ENCODE measurements at places on chromosomes 12 and 14.

GRCh38 chr12:10366875-10367274 is 23.0 kb downstream of the KLRK1 start:
- no peak for DNase-seq

- no peak for DNase-seq
These were observed 26.2 kb downstream of the EGLN3 start for GRCh38 chr14:33924566-33925100.

GRCh38 chr12:92105676-92106075 is 40.0 kb downstream of the BTG1 start:
- no peak for DNase-seq

DNA sequence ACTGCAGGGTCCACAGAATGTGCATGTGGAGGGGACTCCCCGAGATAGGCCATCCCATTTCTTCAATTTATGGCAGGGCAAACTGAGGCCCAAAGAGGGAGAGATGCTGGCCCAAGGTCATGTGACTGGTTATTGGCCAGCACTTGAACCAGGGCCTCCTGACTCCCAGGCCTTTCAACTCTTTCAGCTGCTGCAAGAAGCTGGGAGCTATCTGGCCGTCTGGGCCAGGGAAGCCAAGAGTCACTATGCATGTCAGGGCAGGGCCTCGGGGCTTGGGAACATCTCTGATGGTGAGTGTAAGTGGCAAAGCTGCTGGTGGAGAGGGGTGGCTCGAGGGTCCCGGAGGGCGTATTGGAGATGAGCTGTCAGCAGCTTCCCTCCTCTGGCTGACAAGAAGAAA is 9.5 kb upstream of the LTBP2 start:
- DNase-seq, result no peak

- DNase-seq, result no peak
These were observed 137.4 kb downstream of the GRIP1 start for GRCh38 chr12:66541426-66541825.

GRCh38 chr12:51661199-51661598 is 70.2 kb downstream of the SCN8A start:
- no peak for DNase-seq

GRCh38 chr14:69796797-69797500 is at the start of gene SLC10A1:
TSS of gene SLC10A1 (minus strand) at chr14:69797241. CDS start at chr14:69797155, 86 bp downstream.
- no peak for DNase-seq

DNA sequence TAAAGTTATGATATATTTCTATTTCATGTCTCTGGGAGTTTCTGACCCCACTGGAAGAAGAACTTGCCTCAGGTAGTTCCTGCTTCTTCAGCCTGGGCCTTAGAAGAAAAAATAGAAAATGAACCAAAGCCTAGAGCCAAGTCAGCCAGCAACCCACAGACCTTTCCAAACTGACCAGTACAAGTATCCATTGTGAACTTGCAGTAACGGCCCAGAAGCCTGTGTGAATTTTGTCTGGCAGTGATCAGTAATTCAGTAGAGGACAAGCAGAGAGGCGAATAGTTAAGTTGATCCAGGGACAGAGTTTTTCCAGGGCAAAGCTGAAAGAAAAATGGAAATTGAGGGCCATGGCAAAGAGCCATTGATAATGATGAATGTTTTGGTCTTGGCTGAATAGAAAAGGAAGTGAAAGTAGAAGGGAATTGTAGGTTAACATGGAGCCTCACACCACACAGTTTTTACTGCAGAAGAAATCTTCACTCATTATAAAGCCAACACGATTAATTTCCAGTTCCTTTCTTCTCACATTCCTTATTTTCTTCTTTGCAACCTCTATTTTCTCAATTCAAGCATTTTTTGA is 311.8 kb downstream of the BTG1 start:
- DNase-seq, result no peak
